ENCODE measurements at places on chromosomes 7 and 10. TPM values are rescaled to one million over a fixed set of nuclear protein-coding genes. Genes with fewer than 3 reads are reported as not detected.

ARMS2 gene
- not detected for total RNA-seq

PRKG1 gene
- total RNA-seq = 26.5 TPM

FAM25C gene
- not detected for total RNA-seq

- no peak overlapping the region for H3K27ac ChIP-seq
- no peaks in the 10 kb centered on the region for H3K27me3 ChIP-seq
- H3K36me3 ChIP-seq = no peaks in the 10 kb centered on the region
- H3K4me1 ChIP-seq = no peaks in the 10 kb centered on the region
- no peak for DNase-seq
These were observed 417.0 kb downstream of the CALN1 start for GRCh38 chr7:71995111-71995510.

- no peaks in the 10 kb centered on the region for H3K36me3 ChIP-seq
- DNase-seq = no peak
- no peak overlapping the region for H3K27ac ChIP-seq
- no peaks in the 10 kb centered on the region for H3K4me1 ChIP-seq
- no peaks in the 10 kb centered on the region for H3K27me3 ChIP-seq
- no peak overlapping the region for H3K4me3 ChIP-seq
These were observed 13.5 kb upstream of the SFMBT2 start for GRCh38 chr10:7424315-7424714.

- H3K4me3 ChIP-seq = no peak overlapping the region
- H3K4me1 ChIP-seq = no peaks in the 10 kb centered on the region
- DNase-seq = peak; percentile 79
- H3K36me3 ChIP-seq = no peaks in the 10 kb centered on the region
- H3K27me3 ChIP-seq = no peaks in the 10 kb centered on the region
These were observed 148.8 kb downstream of the HECW1 start for GRCh38 chr7:43260980-43261878.

- no peak overlapping the region for H3K4me3 ChIP-seq
- H3K27ac ChIP-seq = no peak overlapping the region
- H3K4me1 ChIP-seq = no peaks in the 10 kb centered on the region
- peak; percentile 30 for DNase-seq
- no peaks in the 10 kb centered on the region for H3K36me3 ChIP-seq
These were observed 37.4 kb upstream of the EEPD1 start for GRCh38 chr7:36115448-36116321.

DNA sequence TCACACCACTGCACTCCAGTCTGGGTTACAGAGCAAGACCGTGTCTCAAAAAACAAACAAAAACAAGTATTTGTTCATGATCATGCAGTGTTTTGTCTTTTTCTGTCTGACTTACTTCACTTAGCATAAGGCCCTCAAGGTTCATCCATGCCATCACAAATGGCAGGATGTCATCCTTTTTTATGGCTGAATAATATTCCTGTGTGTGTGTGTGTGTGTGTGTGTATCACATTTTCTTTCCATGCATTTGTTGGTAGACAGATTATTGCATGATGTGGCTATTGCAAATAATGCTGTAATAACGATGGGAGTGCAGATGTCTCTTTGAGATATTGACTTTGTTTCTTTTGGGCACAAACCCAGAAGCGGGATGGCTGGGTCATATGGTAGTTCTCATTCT lies 14.3 kb upstream of the MNX1 start:
- DNase-seq = no peak
- no peaks in the 10 kb centered on the region for H3K36me3 ChIP-seq
- no peak overlapping the region for H3K27ac ChIP-seq

DNA sequence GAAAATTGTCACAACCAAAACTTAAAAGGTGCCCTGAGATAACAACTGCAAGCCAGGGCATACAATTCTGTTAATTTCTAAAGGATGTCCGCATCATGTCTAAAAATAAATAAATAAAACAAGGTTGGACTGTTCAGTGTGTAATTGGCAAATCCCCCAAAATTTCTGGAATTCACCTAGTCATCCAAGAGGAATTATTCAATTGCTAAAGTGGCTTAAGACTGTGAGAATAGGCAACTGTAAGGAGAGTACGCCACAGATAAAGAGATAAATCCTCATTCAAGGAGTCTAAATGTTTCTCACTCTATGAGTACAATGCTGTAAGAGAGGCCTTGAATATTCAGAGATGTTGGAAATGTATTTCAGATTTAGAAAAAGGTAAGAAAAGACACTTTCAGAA lies 37.2 kb downstream of the PIK3AP1 start:
- H3K4me3 ChIP-seq = no peak overlapping the region
- no peaks in the 10 kb centered on the region for H3K27me3 ChIP-seq
- H3K36me3 ChIP-seq = no peaks in the 10 kb centered on the region
- no peak overlapping the region for H3K27ac ChIP-seq
- no peak for DNase-seq
- no peaks in the 10 kb centered on the region for H3K4me1 ChIP-seq

Data from thyroid gland (tissue), 4 donors.